Neural crest cell (in vitro differentiated cells): ENCODE measurements at places on chromosomes 16 and 17. TPM values are rescaled to one million over a fixed set of nuclear protein-coding genes. Genes with fewer than 3 reads are reported as not detected.

DNA sequence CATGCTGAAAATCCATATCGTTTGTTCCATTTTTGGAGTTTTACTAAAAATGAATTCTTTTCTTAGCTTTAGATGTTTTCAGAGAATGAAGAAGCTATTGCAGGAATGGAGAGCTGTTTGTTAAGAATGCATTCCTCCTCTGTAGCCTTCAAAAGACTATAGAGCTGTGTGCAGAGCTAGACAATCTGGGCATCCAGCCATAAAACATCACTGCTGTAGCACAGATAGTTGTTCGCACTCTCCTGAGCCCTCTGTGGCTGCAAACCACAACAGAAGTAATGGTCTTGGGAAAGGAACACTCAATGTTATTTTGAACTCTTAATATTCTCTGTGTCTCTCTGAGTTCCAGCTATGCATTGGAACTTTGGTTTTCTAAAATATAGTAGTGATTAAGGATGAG, 4.9 kb downstream of the TNRC6C start:
- no peak for DNase-seq

- no peak for DNase-seq
These were observed 39.7 kb upstream of the PVALEF start for GRCh38 chr17:81125573-81126081.

- DNase-seq, result no peak
These were observed 12.0 kb downstream of the APPBP2 start for GRCh38 chr17:60514053-60514452.

GRCh38 chr16:71473891-71474290, 11.8 kb upstream of the ZNF23 start:
- no peak for DNase-seq

DNA sequence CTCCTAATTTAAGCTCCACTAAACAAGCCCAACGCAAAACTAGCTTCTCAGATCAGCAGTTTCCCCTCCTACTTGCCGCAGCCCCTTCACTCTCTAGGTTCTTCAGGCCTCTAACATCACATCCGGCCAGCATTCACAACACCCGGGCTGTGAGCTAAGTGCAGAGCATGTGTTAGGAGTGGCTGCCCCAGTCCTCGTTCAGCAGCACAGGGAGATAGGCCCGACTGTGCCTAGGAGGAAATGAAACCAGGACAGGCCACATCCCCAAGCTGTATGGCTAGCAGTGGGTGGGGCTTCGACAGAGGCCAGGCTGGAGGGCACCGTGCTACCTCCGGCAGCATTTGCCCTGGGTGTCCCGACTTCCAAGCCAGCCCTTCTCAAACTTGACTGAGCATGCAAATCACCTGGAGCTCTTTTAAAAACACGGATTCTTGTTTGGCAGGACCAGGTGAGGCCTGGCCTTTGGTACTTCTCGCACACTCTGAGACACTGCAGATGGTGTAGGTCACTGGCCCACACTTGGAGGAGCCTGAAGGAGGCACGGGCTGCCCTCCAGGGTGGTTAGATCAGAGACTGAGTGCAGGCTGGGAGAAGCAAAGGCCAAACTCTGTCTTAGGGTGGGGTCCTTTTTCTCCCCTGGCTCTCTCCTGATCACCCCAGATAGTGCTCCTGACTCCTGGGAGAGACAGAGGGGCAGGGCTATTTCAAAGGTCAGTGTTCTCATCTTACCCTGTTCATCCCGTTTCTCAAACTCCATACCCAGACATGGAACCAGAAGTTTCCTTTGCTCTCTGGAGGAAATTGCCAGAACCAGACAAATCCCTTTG, 202.0 kb downstream of the C16orf78 start:
- DNase-seq, result no peak

GRCh38 chr17:34420900-34421299, 57.9 kb upstream of the CCL1 start:
- no peak for DNase-seq

- DNase-seq, result no peak
These were observed 97.2 kb upstream of the GSE1 start for GRCh38 chr16:85515830-85516397.

- DNase-seq, result no peak
These were observed 194.5 kb downstream of the RPTOR start for GRCh38 chr17:80738987-80739730.

The CRYBA1 gene
- total RNA-seq, result 1.9 and 2.4 TPM in 2 replicates

The KCNJ18 gene
- total RNA-seq, result not detected in 2 replicates

The EMP2 gene
- 23.4 and 28.1 TPM in 2 replicates for total RNA-seq

The ENO3 gene
- 9.1 and 10.6 TPM in 2 replicates for total RNA-seq

The CTNS gene
- total RNA-seq, result 17.4 and 18.6 TPM in 2 replicates

The FOXJ1 gene
- total RNA-seq, result 4.3 and 4.5 TPM in 2 replicates

The PLEKHH3 gene
- total RNA-seq, result 16.4 and 20.8 TPM in 2 replicates

The TBC1D3 gene
- not detected in 2 replicates for total RNA-seq

The CACNA1G gene
- total RNA-seq, result 1.1 TPM in 2 replicates

The FBXW10 gene
- 0.19 and 0.20 TPM in 2 replicates for total RNA-seq
